ENCODE measurements at places on chromosomes 5 and 9.

- DNase-seq = no peak
Measured at GRCh38 chr5:81525690-81526089, 131.8 kb upstream of the ACOT12 start.

- no peak for DNase-seq
Measured at GRCh38 chr5:13328316-13328715, 616.2 kb downstream of the DNAH5 start.

DNA sequence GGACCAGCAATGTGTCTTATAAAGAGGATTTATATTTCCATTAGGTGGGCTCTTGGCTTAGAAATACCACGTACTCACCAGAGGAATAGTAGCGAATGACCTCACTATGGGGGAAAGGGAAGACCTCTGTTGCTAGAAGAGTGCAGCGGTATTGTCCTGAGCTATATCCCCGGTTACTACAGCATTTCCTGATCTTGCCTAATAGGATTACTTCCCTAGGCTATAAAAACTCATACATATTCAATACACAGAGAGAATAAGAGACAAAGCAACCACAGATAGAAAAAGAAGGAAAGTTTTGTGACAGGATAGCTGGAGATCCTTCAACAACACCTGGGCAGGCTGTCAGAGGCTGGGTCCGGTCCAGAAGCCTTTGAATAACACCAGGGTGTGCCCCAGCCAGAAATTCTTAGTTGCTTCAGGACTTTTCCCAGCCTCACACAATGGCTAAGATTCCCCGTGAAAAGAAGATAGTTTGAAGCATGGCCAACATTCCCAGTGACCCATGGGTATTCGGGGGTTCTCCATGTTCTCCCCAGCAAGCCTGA lies 85.4 kb downstream of the TRIM36 start:
- DNase-seq = no peak

- DNase-seq = peak; percentile 25
Measured at GRCh38 chr5:134543820-134544614, 18.5 kb downstream of the JADE2 start.

- peak; percentile 13 for DNase-seq
Measured at GRCh38 chr5:108003178-108003577, 332.4 kb upstream of the EFNA5 start.

DNA sequence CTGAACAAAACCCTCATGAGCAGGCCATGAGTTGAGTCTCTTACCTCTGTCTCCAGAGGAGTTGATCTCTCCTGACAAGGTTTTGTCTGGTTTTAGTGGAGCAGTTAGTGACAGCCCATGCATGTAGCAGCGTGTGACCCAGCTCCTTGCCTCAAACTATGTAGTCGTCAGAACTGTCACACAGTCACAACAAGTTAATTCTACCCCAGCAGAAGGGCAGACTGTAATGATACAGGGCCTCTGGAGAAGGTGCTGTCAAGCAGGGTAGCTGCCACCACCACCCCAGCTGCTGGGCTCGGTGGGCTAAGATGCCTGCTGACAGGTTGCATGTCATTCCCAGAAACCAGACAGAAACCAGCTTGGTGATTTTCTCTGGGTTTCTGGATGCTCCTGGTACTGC lies 194.5 kb downstream of the PSAT1 start:
- DNase-seq = no peak

GRCh38 chr5:144422018-144422727 lies 251.5 kb downstream of the KCTD16 start:
- no peak for DNase-seq

DNA sequence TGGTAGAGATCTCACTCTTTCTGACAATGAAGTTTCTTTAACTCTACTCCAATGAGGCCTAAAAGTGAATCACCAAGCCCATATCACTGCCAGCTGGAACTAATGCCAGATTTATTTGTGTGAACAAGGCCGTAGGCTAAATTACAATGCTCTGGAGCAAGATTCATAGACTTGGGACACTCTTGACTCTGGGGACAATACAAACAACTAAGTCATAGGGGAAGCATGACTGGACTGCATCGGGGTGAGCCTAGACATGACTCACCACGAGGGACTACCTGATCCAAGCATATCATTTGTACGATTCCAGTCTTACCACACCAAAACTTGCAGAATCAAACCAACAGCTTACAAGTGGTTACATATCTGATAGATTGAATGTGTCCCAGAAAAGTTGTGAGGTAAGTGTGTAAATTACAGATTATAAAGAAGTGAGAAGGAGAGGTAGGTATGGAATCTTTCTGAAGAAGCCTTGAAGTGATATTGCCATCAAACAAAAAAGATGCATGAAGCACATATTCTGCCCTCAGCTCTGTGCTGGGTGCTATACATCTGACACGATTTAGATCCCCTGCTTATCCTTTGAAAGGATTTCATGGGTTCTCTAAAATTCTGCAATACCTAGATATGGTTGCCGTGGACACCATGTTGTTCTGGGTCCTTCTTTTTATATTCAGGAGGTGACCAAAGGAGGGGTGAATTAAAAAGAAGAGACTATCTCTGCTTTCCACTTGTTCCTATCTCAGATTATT lies 199.3 kb upstream of the PDE4D start:
- DNase-seq = no peak

DNA sequence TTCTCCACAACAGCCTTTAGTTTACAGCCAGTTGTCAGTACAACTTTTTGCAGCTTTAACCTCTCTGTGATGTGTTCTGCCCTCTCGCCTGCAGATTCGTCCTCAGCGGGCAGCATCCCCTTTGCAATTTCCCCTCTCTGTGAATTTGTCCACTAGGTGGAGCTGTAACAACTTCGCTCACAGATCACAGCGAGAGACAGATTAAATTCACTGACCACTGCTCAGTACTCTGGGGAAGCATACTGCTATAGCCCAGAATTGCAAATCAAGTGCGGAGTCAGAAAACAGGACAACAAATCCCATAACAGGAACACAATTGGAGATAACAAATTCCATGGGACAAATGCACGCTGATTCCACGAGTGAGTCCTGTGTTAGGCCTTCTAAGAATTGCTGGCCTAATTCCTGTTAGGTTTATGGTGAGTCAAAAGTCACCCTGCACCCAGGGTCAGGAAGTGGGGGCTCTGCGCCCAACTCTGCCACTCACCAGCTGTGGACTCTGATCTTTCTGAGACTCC lies 2124.9 kb downstream of the MAT2B start:
- peak; percentile 84 for DNase-seq

GRCh38 chr5:67693956-67694809 lies 497.6 kb upstream of the CD180 start:
- DNase-seq = no peak

- DNase-seq = no peak
Measured at GRCh38 chr5:89534331-89534730, 651.3 kb upstream of the MEF2C start.

- DNase-seq = peak; percentile 9
Measured at GRCh38 chr5:176446884-176447590, 1.1 kb upstream of the FAF2 start.

DNA sequence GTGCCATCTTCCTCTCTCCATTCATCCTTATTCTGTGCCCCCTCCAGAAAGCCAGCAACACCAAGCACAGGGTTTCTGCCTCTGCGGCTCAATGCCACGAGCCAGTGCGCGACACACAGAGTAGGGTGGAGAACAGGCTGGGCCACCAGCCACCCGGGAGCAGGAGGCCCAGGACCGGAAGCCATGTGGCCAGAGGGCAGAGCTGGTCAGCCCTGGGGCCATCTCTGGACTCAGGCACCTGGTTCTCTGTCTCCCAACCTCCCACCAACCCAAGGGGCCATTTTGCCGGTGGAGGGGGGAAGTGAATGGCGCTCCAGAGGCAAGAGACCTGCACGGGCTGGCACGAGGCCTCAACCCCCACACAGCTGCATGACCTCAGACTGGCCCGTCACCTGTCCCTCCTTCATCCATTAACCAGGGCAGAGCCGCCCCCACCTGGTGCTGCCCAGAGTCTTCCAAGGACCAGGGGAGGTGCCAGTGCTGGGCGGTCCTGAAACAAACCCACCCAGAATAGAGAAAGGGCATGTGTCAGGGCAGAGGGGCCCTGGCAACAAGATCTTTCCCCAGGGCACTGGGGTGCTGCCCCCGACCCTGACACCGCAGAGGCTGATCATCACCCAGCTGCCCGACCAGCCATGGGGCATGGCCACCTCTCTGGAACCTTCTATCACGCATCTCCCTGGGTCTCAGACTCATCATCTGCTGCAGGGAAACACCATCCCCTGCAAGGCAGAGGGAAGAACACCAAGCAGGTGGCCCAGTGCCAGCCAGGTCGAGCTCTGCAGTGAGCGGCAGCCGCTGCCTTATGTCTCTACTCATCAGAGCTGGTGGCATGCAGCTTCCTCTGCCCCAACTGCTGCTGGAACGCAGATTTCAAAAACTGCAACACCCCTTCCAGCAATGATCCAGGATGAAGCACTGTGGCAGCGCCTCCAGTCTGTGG lies 11.9 kb downstream of the VAV2 start:
- DNase-seq = no peak

DNA sequence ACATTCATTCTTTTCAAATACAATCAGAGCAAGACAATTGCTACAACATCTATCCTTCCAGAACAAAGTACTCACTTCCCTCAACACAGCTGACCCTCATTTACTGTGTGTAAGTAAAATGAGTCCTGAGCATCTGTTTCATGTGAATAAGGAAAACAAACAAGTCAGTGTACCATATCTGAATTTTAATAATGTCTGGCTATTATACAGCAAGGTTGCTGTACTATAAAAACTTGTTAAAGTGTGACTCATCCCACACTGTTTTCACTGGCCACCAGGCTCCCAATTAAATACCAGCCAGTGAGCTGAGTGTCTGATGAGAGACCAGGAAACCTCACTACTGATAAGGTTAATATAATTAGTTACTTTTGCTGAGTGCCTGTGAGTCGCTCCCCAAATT lies 339.8 kb downstream of the AGTPBP1 start:
- no peak for DNase-seq

- no peak for DNase-seq
Measured at GRCh38 chr9:70835323-70835722, 286.1 kb downstream of the TRPM3 start.

- DNase-seq = no peak
Measured at GRCh38 chr5:120706877-120707276, 242.8 kb downstream of the PRR16 start.

DNA sequence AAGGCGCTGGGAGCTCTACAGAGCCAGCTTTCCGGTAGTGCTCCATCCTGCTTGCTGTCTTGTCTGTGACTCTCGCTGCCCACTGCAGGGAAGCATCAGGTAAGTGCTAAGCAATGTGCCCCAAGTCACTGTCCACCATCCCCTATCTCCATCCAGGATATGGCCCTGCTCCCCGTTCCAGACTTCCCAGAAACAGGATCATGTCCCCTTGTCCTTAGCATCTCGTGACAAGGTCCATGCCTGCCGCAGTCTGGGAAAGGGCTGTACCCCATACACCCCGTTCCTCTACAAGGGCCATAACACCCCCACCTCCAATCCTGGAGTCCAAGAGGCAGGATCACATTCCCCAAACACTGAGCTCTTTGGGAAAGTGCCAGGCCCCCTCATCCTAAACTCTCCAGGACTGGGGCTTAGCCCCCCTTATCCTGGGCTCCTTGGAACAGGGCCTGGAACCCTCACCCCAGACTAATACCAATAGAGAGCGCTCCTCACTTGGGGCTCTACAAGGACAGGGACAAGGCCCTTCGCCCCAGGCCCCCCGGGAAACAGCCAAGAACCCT lies 566 bp downstream of the RPP25L start:
- no peak for DNase-seq

DNA sequence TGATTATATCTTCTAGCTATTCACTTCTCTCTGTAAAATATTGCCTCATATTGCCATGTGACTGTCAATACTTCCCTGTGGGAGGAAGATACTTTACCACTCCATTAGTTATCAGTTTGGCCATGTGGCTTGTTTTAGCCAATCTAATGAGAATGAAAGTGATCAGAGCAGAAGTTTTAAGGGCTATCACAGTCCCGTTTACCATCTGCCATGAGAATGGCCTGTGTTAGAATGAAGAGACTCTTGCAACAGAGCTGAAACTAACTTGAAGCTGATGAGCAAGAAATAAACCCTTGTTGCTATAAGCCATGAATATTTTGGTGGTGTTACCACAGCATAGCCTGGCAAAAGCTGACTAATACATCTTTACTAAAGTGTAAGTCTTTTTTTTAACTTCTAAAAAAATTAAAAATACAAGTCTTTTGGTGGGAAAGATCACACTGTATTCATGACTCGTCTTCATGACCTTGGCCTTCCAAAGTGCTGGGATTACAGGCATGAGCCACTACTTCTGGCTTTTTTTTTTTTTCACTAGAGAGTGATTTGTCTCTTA lies 68.0 kb upstream of the CTNNA1 start:
- no peak for DNase-seq

GRCh38 chr5:18772475-18772874 lies 1138.2 kb downstream of the TAF11L14 start:
- no peak for DNase-seq

GRCh38 chr5:178150977-178151734 lies 2.5 kb downstream of the NHP2 start:
- DNase-seq = no peak
